ENCODE measurements at places on chromosomes 12 and 14.

GRCh38 chr14:106562451-106562850 lies 1036.1 kb downstream of the TMEM121 start:
- no peak for DNase-seq

GRCh38 chr12:42789808-42790760 lies 200.5 kb upstream of the PRICKLE1 start:
- no peak for DNase-seq

DNA sequence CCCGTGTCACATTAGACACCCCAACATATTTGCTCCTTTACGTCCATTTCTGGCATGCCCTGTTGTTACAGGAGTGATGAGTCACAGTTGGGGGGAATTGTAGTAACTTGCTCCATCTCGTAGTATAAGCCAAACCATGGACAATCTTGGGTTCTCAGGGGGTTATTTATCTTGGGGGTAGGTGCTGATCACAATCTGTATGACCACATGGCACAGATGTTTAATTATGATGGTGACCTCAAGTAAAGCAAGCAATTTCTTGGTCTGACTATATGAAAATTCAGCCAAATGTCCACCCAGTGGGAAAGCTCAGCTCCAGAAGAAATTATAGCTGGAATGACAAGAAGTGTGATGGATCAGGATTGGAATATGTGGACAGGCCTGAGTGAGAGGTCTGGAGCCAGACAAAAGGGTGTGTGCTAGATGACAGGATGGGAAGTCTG lies 32.1 kb upstream of the STON2 start:
- DNase-seq: no peak

GRCh38 chr14:56549721-56550120 lies 29.9 kb upstream of the TMEM260 start:
- DNase-seq: no peak

DNA sequence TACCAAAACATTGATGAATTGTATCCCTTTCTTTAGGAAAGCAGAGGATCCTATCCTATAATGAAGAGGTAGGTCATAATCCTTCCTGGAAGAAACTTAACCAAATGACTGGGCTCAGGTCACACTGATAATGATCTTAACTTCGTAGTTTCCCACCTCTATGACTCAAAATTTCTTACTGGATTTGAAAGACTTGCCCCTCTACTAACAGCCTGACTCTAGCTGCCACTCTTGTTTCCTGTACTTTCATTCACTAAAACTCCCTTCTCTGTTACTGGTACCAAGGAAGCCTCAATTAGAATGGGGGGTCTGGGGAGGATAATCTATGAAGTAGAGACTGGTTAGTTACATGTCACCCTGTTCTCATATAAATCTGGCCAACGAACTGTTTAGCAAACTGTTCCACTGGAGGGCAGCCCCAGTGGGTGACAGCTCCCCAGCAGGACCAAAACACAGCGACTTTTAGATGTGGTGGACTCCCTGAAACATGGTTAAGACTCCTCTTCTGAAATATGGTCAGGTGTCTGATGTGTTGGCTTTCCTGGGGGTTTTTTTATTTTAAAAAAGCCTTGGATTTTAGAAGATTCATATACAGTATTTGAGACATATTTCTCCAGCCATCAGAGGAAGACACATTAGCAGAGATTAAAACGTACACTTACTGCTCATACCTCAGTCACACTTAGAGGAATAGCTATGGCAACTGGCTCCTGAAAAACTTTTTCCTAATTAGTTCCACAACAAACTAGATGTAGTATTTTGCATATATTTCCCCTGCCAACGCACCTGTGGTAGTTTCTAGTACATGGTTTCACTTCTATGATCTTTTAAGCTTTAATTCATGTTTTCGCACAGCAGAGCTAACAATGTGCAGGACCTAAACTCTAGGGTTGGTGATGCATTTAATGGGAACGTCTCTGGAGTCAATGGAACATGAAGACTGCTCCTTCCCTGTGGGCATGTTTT lies 72.3 kb downstream of the ACADS start:
- no peak for DNase-seq

GRCh38 chr14:75126679-75127473 lies at the start of gene NEK9:
Gene NEK9 (minus strand): TSS chr14:75127048. CDS start chr14:75126921, 127 bp downstream.
- DNase-seq: peak; percentile 95

DNA sequence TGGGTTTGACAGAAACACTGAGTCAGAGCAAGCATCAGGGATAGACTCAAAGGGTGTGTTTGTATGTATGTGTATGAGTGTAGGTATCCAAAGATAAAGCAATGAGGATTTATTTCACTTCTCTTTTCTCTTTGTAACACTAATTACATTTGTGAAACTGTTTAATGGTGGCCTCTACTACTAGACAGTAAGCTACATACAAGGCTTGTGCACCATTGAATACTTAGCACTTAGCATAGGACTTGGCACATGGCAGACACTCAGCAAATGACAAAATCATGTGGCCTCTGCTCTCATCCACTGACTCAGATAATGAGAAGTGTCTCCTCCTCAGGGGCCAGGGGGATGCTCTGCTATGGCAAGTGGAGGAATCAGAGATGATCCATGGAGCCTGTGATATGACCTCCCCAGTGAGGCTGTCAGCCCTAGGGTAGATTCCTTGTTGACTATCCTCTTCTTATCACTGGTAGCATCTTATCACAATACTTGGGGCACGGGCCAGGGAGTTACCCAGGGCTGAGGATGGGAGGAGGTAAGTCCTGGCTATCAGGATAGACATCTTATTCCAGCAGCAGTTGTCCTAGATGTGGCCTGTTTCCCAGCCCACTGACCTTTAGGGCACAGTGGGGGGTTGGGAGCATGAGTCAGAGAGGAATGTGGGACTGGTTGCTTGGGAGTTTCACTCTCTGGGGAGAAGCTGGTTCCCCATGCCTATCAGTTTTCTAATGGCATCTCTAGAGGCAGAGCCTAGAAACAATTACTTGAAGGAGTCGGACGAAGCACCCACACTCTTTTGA lies 71.2 kb upstream of the HOXC13 start:
- DNase-seq: no peak

DNA sequence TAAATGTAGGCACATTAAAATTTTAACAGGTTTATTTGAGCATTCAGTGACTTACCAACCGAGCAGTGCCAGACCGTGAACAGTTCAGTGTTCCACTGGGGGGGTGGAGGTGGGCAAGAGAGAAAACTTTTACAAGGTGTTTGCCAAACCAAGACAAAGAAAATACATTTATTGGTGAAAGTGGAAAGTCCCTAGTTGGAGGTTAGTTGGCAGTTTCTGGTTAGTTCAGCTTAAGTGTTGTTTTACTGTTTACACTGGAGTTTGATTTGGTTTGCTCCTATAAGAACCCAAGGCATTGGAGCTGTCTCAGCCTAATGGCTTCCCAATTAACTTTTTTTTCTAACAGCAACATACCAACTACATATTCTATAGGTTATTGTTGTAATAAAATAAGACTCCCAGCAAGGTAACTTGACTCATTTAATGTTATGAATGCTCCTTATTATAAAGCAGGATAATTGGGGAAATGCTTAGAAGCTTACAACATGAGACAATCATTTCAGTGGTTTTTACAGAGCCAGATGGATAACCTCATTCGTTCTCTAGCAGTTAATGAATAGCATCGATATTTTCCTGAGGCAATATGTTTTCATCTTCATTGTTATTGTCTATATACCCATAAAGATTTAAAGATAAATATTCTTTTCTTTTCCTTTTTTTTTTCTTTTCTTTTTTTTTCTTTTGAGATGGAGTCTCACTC lies 115.8 kb downstream of the ETNK1 start:
- DNase-seq: no peak

GRCh38 chr12:50074936-50075807 lies 10.0 kb upstream of the SMARCD1 start:
- DNase-seq: peak; percentile 88

- peak; percentile 76 for DNase-seq
Measured at GRCh38 chr12:40105515-40106201, at the start of gene SLC2A13. Gene SLC2A13 (minus strand): TSS chr12:40106081. CDS start chr12:40105808, 273 bp downstream.

DNA sequence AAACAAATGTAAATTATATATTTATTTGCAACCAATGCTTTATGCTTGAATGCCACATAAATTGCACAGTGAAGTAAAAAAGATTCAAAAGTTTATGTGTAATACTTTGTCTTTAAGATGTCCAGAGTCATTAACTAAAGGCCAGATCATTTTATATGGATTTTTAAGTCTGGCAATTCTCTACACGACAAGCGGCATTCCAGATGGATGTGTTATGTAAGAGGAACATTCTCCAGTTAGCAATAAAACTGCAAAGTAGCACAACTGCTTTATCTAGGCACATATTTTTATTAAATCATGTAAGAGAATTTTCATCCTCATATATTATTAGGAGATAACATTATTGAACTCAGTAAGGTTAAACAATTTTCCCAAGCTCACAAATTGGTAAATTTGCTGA lies 1717.7 kb upstream of the SEL1L start:
- no peak for DNase-seq

DNA sequence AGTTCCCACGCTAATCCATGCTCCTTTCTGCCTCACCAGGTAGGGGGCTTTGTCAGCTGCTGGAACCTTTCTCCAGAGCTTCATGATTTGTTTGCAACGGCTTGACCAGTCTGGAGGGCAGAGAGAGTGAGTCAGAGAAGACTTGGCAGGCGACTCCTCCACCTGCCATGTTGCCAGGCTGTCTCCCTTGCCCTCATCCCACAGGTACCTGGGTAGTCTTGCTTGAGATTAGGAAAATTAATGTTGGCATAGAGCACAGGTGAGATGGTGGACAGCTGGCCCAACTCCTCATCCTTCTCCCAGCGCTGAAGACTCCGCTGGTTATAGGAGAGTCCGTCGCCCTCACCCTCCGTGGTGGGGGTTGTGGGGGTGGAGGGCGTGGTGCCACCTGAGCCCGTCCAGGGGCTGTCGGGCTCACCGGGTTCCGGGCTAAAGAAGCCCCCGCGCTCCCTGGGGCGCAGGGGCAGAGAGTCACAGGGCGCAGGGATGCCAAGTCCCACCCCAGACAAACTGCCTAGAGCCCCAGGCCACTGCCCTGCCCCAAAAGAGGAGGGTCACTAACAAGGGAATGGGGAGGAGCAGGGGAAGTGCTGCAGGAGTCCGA lies 18.6 kb downstream of the KMT2D start:
- DNase-seq: no peak

GRCh38 chr12:56126732-56127239 lies 1.3 kb upstream of the ESYT1 start:
- DNase-seq: no peak

DNA sequence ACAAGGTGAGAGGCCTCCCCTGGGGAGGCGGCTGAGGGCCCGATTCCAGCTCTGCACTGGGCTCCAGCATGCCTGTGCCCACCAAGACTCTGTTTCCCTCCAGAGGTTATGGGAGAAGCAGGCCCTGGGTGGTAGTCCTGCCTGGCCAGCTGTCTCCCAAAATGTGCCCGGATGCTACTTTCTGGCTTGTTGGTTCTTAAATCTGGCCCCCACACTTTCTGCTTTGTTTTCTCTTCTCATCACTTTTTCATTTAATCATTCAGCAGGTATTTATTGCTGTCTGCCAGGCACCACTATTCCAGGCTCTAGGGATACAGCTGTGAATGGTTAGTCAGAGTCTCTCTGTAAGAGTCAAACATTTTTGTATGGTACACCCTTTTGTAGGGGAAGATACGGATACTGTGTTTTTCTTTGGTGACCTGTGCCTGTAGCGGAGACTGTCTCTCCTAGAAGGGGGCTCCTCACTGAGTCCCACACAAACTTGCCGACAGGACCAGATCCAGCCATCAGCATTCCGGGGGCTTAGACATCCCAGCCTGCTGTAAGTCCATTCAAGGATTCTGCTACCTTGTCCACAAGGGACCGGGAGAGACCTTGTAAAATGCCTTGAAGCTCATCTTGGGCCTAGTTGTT lies 3.8 kb downstream of the DHRS2 start:
- DNase-seq: no peak

GRCh38 chr12:3680919-3681594 lies 71.9 kb downstream of the CRACR2A start:
- DNase-seq: no peak

GRCh38 chr12:113923251-113923650 lies 42.9 kb downstream of the RBM19 start:
- no peak for DNase-seq
